ENCODE measurements at places on chromosomes 3 and 15.

DNA sequence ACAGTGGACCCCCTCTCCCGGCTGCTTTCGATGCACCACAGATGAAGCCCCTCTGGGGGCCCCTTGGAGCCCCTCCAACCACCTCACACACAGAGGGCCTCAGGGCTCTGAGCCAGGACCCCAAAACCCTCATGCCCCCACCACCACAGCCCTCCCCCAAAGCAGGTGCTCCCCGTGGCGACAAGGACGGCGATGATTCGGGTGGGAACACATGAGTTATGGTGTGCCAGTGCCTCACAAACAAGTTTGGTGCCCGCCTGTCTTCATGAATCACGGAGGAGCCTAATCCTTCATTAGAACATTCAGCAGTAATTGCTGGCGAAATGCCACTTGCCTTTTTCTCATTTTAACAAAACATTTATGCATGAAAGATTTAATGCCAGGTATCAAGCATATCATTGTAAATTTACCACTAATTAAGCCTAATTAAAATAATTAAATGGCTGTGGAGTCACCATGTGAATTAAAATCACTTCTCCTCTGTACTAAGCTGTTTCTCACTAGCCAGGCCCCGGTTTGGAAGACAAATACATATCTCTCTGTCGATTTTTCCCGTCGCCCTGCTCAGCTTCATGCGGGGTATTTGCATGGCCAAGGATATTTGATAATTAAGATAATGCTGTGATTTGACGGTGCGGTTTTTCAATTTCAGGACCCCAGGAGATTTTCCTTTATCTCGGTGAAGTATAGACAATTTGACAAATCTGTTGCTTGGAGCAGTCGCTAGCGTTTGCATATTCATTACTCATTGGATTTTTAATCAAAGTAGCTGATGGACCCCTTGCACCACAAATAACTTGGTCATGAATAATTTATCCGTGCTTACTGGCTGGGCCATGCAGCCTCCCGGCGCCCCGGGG, 157.0 kb downstream of the TLE3 start:
- DNase-seq = no peak

GRCh38 chr3:11381563-11381962, 109.4 kb downstream of the ATG7 start:
- DNase-seq = no peak

GRCh38 chr3:122908251-122908650, 113.4 kb downstream of the SLC49A4 start:
- DNase-seq = no peak

DNA sequence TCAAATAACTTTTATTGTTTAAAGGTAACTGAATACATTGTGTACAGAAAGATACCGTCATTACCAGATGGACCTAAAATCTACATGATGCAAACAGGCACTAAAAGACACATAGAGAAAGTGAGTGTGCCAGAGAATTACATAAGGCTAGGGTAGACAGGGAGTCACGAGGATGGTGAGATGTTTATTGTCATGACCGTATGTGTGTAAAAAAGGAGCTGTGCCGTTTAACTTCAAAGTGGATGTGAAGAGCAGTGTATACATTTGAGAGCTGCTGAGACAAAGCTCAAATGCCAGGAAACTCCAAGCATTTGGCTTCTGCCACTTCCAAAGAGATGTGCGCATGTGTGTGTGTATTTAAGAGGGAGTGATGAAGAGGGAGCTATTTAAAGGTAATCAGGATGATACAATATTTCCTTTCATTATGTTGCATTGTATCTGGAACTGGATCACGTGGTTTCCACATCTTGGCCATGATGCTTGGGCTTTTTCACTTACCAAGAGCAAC, 51.4 kb upstream of the IGF1R start:
- DNase-seq = no peak

- no peak for DNase-seq
Measured at GRCh38 chr15:67224889-67225288, 29.6 kb downstream of the AAGAB start.

GRCh38 chr3:193344486-193344885, 34.1 kb downstream of the ATP13A5 start:
- DNase-seq = no peak

DNA sequence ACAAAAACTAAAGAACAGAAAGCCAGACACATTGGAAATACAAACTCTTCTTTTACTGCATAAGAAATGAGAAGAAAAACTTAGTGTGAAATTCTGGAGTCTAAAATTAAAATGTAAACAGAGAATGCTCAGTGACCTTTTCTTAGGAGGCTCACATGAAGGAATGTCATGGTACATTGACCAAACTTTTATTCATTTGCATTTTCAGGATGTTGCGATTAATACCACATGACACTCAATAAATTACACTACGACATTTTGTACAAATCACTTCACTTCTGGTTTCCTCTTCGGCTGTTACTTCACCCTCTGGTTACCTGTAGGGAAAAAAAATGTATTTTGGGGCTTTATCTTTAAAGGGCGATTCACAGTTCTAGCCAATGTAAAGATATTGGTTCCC, 56.4 kb upstream of the ACTC1 start:
- DNase-seq = no peak

GRCh38 chr3:46089237-46090011, 62.1 kb upstream of the XCR1 start:
- no peak for DNase-seq

DNA sequence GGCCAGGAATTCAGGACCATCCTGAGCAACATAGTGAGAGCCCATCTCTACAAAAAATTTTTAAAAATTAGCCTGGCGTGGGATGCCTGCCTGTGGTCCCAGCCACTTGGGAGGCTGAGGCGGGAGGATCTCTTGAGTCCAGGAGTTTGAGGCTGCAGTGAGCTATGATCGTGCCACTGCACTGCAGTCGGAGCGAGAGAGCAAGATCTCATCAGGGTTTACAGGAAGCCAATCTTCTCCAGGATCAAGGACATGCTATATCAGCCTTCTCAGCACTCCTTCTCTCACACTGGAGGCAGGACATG, 451 bp upstream of the STOML1 start:
- no peak for DNase-seq

GRCh38 chr3:49238274-49239127, 38.5 kb downstream of the C3orf62 start:
- DNase-seq = no peak

GRCh38 chr15:60912984-60913697, 316.0 kb downstream of the RORA start:
- DNase-seq = no peak

- DNase-seq = no peak
Measured at GRCh38 chr15:69032031-69032430, 17.5 kb downstream of the NOX5 start.

- DNase-seq = no peak
Measured at GRCh38 chr3:5022187-5022965, 43.1 kb downstream of the BHLHE40 start.

DNA sequence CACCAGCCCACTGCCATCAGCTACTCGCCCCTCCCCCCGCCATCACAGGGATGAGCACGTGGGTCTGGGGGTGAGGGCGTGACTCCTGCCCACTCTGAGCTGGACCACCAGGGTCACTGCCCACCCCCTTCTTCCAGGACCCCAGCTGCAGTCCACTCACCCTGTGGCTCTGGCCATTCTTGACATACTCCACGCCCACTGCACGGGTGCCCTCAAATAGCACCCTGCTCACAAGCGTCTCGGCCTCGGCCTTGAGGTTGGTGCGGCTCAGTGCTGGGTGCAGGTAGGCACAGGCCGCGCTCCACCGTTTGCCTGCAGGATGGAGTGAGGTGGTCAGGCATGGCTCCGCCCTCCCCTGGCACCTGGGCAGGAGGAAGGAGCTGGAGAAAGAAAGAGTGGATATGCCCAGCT, 23.9 kb downstream of the CHDH start:
- DNase-seq = no peak

- DNase-seq = peak; percentile 39
Measured at GRCh38 chr3:38346587-38347410, at the start of gene XYLB. Gene XYLB (plus strand): TSS chr3:38346785. CDS start chr3:38346869, 84 bp downstream.

DNA sequence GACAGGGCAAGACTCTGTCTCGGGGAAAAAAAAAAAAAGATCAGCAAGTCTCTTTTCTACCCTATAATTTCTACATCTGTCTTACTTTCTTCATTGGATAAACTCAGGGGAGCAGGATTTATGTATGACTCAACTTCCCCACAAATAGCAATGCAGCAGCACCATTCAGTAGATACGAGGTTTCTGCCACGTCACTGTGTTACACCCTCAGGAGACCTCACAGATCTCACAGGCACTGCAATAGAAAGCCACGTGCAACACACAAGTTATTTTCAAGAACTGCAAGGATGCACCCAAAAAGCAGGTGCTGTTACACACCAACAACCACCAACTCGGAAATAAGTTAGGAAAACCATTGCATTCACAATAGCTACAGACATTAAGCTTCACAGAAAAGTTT, 30.2 kb downstream of the TSPAN3 start:
- no peak for DNase-seq

GRCh38 chr15:95622843-95623242, 707.7 kb upstream of the NR2F2 start:
- DNase-seq = no peak

- DNase-seq = no peak
Measured at GRCh38 chr15:100353449-100353848, 11.7 kb upstream of the ADAMTS17 start.

GRCh38 chr15:33720952-33721351, 247.3 kb upstream of the CHRM5 start:
- no peak for DNase-seq

- no peak for DNase-seq
Measured at GRCh38 chr3:136898954-136899353, 36.9 kb downstream of the NCK1 start.

GRCh38 chr3:134768116-134768515, 26.9 kb upstream of the EPHB1 start:
- no peak for DNase-seq

- no peak for DNase-seq
Measured at GRCh38 chr3:125179143-125179883, 33.2 kb downstream of the SLC12A8 start.

DNA sequence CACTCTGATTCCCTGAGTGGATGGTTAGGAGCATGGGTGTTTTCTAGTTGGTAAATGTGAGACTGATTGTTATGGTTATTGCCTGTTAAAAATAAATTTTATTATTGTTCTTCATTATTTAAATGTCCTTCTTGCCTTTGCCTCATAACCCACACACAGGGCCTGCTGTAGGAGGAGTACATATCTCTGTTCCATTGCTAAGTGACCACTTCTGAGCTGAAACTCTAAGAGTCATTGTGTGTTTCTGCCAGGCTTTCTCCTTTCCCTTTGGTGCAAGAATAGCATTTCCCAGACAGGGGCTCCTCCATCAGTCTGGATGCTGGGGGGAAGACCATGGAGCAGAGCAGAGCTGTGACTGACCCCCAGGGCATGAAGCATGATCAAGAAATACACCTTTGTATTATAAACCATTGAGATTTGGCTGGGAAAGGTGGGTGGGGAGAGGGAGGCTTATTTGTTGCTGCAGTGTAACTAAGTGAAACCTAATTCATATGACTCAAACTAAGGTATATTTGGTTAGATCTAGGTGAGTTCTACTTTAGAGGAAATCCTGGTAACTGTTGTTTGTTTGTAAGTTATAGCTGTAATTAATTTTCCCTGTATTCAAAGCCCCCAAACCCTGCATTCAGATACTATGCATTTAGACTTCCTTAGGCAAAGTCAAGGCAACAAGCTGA, 137.4 kb downstream of the TGFBR2 start:
- no peak for DNase-seq

DNA sequence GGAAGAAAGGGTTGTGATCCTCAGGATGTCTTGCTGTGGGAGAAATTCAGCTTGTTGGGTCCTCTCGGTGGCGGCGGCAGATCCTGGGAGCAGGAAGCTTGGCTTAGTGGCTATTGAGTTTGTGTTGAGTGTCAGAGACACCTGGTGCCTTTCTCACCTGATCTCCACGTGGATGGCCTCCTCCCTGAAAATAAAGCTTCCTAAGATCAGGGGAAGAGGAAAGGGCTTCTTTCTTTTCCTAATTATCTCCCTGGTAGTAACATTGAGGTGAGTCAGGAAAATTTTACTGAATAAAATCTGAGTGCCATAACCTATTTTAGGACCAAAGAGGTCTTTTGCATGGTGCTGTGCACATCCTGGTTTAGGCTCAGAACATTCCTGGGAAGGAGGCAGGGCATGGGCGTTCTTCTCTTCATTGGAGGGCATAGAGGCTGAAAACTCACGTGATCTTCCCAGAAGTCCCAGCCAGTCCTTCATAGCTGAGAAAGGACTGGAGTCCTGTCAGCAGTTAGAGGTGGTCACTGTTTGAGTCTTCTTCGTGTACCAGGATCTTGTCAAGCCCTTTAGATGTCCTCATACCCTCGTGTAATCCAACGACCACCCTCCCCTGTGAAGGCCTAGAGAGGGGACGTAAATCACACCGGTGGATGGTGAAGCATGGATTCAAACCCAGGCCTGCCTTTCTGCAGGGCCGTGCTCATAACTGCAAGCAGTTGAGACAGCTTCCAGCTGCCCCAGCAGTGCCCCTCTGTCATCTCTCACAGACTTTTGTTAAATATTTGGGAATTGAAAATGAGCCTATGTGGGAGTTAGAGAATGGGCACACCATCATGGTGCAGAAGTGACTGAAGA, 1.1 kb downstream of the CMTM8 start:
- no peak for DNase-seq

DNA sequence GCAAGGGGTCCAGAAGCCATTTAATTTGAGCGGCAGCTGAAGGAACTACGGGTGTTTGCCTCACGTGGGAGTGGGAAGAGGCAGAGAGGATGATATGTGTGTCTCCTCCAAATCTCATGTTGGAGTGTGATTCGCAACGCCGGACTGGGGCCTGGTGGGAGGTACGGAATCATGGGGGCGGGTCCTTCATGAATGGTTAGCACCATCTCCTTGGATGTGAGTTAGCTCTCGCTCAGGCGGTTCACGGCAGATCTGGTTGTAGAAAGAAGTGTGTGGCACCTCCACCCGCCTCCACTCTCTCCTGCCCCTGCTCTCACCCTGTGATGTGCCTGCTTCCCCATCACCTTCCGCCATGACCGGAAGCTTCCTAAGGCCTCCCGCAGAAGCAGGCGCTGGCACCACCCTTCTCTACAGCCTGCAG, 25.4 kb downstream of the XXYLT1 start:
- DNase-seq = no peak

GRCh38 chr15:30997270-30997669, 5.8 kb upstream of the MTMR10 start:
- DNase-seq = no peak

DNA sequence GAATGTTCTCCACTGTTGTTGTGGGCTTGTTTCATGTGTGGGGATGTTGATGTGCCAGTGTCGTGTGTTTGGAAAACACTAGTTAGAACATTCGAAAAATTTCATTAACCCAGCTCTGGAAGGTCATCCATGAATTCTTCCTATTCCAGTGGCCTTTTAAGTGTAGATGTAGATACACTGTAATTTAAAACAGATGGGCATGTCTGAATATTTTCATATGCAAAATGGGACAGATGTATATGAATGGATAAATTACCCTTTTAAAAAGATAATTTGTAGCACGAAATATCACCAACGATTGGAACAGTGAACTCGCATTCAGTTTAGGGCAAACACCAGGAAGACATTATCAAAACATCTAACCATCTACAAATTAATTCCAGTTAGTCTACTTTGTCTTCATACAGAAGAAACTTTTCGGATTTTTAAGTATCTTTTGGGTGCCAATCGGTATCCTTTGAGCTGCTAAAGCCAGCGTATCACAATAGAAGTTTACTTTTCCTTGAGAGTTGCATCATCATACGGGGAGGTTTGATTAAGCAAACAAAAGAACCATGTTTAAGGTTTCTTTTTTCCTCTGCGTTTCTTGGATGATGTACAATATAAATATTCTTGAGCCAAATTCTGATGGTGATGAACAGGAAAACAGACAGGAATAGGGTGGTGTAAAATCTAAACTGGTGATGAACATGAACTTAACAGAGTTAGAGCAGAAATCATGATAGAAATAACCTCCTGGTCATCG, 528.1 kb downstream of the FOXP1 start:
- DNase-seq = no peak

- DNase-seq = peak; percentile 55
Measured at GRCh38 chr3:168974617-168975403, 688.7 kb downstream of the MECOM start.
